ENCODE measurements at places on chromosomes 7 and 10.

- DNase-seq = no peak
Measured at GRCh38 chr10:46523119-46523961, 33.1 kb downstream of the GPRIN2 start.

- no peak for DNase-seq
Measured at GRCh38 chr7:106089647-106090046, 22.5 kb downstream of the SYPL1 start.

DNA sequence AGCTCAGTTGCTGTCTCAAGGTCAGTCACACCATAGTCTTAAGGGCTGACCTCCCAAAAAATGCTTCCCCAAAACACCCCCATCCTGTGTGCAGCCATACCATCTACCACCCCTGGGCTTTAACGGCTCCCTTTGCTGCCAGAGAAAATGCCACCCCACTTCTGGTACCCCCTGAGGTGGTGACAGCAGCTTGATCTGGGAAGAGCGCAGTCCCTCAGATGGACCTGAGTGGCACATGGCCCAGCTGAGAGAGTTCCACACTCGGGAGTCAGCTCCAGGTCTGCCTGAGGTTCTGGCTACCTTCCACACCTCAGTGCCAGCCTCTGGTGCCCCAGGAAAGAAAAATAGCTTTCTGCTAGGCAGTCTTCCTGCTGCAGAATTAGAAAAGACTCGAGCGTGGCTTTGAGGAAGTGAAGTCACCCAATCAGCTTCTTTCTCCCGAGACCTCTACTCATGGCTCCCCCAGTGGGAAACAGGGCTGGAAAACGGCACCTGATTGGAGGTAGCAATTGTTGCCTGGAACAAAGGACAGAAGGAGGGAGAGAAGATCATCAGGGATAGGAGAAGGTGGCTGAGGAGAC lies 151.7 kb downstream of the ARHGAP21 start:
- no peak for DNase-seq

DNA sequence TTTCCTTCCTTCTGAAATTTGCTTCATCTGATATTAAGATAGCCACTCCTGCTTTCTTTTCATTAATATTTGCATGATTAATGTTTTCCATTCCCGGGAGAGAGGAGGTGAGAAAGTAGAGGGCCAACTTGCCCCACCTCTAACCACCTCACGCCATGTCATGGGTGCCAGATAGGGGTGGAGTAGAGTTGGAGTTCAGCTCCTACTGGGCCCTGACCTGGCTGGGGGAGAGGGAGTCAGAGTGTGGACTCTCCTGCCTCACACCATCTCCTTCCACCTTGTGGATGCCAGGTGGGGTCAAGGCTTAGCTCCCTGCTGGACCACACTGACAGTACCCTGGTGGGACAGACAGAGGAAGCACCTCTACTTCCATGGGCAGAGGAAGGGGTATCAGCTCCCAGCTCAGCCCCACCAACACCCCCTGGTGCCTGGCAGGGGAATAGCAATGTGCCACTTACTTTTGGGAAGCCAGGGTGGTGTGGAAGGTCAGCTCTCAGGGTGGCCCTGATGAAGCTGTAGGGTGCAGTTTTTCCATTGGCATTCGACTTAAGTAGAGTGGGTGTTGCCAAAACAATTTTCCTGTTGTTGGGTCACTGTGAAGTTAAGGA lies 28.0 kb downstream of the CHST12 start:
- peak; percentile 29 for DNase-seq

DNA sequence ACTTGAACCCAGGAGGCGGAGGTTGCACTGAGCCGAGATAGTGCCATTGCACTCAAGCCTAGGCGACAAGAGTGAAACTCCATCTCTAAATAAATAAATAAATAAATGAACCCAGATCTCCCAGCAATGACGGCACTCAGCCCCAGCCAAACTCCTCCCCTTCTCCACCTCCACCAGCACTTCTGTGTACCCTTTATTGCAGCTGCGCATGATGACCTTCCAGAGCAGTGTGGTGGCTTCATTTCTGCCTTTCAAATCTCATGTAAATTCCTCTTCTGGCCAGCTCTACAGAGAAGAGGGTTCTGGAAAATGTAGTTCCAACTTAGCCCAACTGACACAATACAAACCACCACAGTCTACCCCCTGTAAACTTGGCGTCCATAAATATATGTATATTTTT lies 108.5 kb downstream of the SLC37A3 start:
- DNase-seq = no peak

GRCh38 chr10:4699950-4700730 lies 125.9 kb upstream of the AKR1E2 start:
- no peak for DNase-seq

DNA sequence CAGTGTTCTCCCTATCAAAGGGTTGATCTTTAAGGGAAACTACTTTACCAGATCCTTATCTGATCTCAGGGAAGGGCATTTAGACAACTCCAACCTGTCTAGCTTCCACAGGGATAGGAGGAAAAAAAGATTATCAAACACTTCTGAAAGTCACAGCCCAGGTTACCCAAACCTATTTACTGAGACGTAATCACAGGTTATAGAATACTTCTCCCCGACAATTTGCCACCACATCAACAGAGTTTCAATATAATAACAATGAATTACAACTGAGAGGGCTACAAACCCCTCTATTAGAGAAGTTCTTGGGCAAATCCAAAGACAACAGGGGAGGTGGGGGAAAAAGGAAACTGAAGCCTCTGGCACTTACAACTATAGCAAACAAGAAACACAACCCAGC lies 26.3 kb downstream of the CFAP70 start:
- no peak for DNase-seq

GRCh38 chr10:133131734-133132472 lies 28.1 kb upstream of the KNDC1 start:
- no peak for DNase-seq

GRCh38 chr7:156746891-156747290 lies 106.3 kb downstream of the RNF32 start:
- no peak for DNase-seq

- peak; percentile 31 for DNase-seq
Measured at GRCh38 chr7:15891151-15891881, 204.8 kb upstream of the MEOX2 start.

GRCh38 chr10:95837783-95838182 lies 70.0 kb upstream of the CC2D2B start:
- no peak for DNase-seq

DNA sequence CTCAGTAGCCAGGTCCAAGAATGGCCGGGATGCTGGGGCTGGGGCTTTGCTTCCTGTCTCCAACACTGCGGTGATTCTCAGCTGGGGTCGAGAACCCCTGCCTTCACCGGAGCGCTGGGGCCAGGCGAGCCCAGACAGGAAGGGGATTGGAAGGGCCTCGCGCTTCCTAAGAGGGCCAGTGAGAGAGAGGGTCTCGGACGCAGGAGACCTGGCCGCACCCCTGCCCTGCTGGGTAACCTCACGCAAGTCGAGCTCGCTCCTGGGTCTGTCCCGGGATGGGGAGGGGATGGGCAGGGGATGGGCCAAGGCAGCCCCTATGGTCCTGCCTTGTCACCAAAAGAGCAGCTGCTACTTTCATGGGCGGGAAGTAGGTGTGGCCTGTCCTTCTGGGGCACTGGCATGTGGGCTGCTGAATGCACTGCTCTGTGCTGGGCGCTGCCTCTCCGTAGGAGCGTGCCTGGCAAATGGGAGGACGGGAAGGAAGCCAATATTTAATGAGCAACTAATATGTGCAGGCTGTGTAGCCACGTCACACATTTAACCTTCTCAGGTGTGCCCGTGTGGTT lies 20.0 kb downstream of the KCNK18 start:
- DNase-seq = peak; percentile 15

DNA sequence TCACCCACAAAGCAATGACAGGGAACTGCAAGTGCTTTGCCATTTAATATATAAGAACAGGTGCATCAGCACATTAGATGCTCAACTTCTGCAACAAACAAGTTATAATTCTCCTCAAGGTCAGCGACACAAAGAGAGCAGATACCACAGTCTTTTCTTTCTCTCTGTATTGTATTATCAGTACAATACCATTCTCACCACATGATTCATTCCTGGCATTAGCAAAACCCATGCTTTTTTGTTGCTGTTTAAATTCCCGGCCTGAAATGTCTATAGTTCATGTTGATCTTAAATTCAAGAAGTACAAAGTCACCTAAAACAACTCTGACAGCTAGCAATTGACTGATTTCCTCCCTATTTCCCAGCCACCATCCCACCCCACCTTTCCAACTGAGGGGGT lies 111.8 kb upstream of the FEZF1 start:
- no peak for DNase-seq

GRCh38 chr7:5424749-5425506 lies 1.3 kb upstream of the TNRC18 start:
- peak; percentile 55 for DNase-seq

DNA sequence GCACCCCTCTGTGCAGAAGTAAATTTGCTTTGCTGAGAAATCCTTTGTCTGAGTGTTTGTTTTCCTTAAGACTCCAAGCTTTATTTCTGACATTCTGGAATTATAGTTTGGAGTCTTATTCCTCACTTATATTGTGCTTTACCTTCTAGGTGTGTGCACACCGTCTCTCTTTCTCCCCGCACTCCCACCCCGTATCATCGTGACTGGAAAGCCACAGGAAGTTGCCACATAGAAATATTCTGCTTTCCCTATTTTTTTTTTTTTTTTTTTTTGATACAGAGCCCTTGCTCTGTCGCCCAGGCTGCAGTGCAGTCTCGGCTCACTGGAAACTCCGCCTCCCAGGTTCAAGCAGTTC lies 109.5 kb downstream of the PHF14 start:
- no peak for DNase-seq

- no peak for DNase-seq
Measured at GRCh38 chr7:43458330-43459018, 124.4 kb upstream of the STK17A start.

GRCh38 chr10:128310971-128311658 lies 184.9 kb upstream of the MKI67 start:
- DNase-seq = no peak

DNA sequence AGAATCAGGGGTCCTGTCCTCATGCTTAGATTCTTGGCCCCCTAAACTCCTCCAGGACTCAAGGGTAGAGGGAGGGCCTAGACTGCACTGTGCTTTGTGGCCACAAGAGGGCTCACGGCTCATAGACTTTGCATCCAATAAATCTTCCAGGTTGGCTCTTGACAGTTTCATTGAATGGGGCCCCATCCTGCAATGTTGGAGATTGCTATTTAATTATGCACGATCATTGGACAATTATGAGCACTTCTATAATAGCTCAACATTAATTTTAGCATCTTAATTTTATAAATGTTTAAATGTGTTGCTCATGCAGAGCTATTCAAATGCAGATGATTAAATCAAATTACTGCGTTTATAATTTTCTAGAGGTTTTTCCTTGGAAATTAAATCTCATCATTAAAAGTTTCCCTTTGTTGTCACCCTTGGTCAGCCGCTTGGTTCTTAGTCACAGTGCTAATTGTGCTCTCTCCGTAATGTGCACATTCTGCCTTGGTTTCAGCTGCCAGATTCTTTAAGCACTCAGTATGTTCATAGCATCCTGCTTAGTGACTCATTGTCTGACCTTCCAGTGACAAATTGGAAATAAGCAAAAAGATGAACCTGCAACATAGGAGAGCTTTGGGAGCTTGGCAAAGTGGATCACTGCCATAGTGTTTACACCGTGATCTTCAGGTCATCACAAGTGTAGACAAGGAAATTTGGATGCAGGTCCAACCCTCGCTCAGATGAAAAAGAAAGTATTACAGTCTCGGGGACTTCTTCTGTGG lies 33.4 kb upstream of the PLPP4 start:
- DNase-seq = peak; percentile 42

- DNase-seq = peak; percentile 55
Measured at GRCh38 chr10:21184216-21184615, 287.1 kb upstream of the NEBL start.

GRCh38 chr10:22486431-22486830 lies 141.1 kb downstream of the SPAG6 start:
- no peak for DNase-seq

GRCh38 chr7:22251281-22251680 lies 105.7 kb downstream of the RAPGEF5 start:
- no peak for DNase-seq

GRCh38 chr10:119786117-119786769 lies 60.4 kb downstream of the INPP5F start:
- no peak for DNase-seq

- no peak for DNase-seq
Measured at GRCh38 chr10:113822174-113822573, 31.7 kb downstream of the DCLRE1A start.
